Activated CD4-positive, alpha-beta T cell treated with anti-CD3 and anti-CD28 coated beads, Interleukin-2, amount 50 U/mL, for 24 hours (primary cell): ENCODE measurements at places on chromosomes 13 and 19.

GRCh38 chr13:26019251-26019650, 32.6 kb downstream of the SHISA2 start:
- DNase-seq: no peak

DNA sequence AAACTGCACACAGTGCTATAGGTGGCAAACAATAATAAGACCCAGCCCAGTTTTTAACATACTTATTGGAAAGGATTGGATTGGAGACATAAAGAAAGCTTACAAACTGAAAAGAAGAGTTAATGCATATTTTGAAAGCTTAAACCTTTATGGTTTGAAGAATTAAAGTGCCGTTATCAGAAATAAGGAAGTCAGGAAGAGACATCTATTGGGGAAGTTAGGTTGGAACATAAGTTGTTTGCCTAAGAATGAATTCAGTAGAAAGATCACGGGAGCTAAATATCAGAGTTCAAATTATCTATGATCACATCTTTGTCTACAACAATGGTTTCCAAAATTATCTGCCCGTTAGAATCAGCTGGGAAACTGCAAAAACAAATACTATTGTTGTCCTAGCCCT, 767.9 kb downstream of the PCDH9 start:
- DNase-seq: no peak

- no peak for DNase-seq
Observed at GRCh38 chr13:24081387-24081786, 79.1 kb upstream of the SPATA13 start.

DNA sequence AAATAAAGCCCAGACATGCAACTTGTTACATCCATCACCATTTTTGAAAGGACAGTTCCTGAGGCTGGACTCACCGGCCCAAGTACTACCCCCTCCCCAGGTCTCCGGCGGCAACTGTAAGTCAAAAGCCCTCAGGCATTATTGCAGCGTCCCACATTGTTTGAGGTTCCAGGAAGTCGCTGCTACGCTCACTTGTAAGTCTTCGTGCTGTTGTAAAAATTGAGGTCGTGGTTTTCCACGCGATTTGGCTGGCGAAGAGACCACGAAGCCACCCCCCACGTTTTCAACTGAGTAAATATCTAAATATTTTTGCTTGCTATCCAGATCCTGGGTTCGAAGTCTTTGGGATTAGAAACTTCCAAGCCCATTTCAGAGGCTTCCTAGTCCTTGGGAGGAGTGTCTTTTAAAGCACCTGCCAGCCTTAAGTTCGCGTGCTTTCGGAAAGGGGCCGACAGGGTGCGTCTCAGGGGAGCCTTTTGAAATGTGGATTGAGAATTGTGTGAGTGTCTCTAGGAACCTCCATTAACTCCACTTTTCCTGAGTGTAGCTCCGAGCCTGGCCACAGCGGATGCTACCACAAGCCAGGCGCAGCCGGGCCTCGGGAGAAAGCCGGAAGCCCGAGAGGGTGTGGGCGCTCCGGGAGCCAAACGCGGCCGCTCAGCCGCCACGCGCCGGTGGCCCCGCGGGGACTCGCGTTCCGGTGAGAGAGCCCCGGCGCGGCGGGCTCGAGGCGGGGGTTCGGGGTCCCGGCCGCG, 434 bp upstream of the FNDC3A start:
- DNase-seq: no peak

DNA sequence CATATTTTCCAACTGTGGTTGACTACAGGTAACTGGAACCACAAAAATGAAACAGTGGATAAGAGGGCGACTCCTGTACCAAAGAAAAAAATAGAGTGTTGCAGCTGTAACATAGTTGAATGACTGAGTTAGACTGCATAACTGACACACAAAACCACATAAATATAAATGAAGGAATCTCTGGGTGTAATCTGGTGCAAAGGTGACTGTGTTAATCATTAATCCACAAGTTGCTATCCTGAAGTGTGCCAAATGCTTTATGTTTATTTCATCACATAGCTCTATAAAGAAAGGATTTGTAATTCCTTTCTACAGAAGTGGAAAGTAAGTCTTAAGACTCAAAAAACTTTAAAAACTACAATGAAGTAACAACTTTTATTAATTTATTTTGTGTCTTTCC, 6.0 kb upstream of the GJB2 start:
- DNase-seq: no peak

GRCh38 chr13:109043636-109044035, 414.2 kb downstream of the MYO16 start:
- no peak for DNase-seq

GRCh38 chr13:71677124-71677523, 189.9 kb downstream of the DACH1 start:
- DNase-seq: no peak

GRCh38 chr13:95432141-95432540, 120.4 kb upstream of the CLDN10 start:
- DNase-seq: no peak

DNA sequence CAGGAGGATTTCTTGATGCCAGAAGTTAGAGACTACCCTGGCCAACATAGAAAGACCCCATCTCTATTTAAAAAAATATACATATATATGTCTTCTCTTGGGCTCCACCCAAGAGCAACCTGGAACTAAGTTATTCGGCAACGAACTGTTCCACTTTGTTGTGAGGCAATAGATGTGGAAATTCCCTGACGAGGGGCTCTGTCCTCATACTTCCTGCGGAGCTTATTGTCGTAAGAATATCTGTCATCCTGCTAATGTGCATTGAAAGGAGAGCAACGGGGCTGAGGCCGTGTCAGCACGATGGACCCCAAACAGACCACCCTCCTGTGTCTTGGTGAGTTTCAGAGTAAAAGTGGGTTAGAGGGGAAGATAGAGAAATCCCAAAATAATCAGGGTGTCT, at the start of gene FCAR:
TSS of gene FCAR (plus strand) at position 246 of the 400 bp plus-strand sequence. CDS start at position 301, 55 bp downstream.
- DNase-seq: no peak

DNA sequence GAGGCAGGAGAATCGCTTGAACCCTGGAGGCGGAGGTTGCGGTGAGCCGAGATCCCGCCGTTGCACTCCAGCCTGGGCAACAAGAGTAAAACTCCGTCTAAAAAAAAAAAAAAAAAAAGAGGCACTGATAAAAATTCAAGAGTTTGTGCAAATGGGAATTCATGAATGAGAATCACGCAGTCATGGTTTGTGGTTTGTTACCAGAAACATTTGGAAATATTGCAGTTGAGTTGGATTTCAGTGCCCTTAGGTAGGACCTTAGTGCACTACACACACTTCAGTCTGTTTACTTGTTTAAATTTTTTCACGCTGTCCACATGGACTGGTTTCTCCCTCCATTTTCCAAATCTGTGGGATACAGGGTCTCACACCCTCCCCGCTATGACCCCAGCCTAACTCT, 28.4 kb downstream of the ZNF844 start:
- DNase-seq: no peak

DNA sequence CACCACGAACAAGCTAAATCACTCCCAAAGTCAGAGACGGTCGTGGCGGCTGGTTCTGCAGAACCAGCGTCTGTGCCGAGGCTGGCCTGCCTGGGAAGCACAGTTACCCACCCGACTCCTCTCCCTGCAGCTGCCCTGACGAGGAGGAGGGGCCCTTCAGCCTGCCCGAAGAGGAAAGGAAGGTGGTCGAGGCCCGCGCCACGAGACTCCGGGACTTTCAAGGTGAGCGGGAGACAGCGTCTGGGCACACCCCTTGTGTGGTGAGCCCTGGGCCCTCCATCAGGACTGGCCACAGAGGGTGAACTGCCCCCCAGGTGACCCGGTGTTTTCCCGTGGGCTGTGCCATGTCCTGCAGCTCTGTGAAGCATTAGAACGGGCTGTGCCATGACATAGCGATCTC, 29.1 kb downstream of the PEX11G start:
- no peak for DNase-seq
